CD8-positive, alpha-beta T cell (primary cell): ENCODE measurements at places on chromosomes 2 and 18.

DNA sequence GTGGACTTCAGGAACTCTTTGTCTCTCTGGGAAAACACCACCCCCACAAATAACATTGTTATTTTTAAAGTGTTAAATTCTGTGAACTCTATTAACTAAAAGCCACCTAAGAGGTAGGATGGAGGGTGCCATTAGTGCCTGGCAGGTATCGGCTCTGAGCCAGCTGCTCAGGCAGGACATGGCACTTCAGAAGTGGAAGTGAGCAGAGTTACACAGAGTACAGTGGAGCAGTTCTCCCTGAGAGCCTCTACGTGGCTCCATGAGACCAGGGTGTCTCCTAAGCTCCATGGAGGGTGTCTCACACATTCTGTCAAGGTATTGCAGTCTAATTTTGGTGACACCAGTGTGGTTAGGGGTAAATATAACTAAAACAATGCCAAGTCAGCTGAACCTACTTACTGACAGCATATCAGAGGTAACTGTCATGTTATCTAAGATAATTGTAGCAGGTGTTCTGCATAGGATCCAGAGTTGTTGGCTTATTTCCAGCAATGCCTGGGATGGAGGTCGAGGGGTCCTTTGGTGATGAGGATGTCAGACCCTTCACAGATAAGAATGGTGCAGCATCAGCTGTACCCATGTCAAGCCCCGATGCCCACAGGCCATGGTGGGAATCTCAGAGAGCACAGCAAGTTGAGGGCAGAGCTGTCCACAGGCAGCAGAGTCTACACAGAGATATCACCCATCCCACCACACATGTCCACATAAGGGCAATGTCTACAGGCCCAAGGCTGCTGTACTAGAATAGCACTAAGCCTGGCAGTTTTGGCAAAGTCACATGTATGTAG is 8.6 kb upstream of the MALL start:
- no peak for DNase-seq

GRCh38 chr18:46321955-46322354 is 217.8 kb downstream of the HAUS1 start:
- DNase-seq, result no peak

- DNase-seq, result no peak
Observed at GRCh38 chr18:33924576-33924975, 300.1 kb downstream of the NOL4 start.

DNA sequence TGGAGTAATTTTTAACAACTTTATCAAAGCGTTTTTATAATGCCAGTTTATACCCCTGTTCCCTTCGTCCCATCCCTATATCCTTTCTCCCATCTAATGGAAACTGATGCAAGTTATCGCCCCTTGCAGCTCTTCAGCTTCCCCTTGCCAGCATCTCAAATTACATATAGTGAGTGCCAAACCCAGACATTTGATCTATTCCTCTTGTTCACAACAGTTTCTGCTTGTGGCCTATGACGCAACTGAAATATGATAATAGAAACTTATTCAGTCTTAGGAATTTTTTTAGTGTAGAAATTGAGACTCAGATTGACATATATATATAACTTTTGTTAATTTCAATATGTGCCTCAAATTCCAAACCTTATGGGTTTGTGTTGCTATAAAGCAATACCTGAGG is 562.2 kb upstream of the VWC2L start:
- no peak for DNase-seq

DNA sequence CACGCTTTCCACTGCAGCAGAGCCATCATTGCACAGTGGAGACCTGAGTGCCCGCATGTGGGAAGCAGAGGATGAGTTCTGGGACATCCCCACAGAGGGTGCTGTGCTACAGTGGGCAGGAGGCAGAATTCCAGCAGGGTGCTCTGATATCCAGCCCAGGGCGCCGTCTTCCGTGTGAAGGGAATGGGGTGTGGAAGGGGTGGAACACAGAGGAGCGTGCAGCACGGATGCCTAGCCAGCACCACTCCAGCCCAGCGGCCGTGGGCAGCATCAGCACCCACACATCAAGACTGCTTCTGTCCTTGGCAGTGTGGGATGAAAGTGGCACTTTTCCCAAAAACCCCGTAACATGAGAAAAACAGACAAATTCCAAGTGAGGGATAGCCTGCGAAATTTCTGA is 134.3 kb downstream of the ZNF236 start:
- no peak for DNase-seq

GRCh38 chr2:128746356-128746755 is 427.7 kb upstream of the HS6ST1 start:
- no peak for DNase-seq

DNA sequence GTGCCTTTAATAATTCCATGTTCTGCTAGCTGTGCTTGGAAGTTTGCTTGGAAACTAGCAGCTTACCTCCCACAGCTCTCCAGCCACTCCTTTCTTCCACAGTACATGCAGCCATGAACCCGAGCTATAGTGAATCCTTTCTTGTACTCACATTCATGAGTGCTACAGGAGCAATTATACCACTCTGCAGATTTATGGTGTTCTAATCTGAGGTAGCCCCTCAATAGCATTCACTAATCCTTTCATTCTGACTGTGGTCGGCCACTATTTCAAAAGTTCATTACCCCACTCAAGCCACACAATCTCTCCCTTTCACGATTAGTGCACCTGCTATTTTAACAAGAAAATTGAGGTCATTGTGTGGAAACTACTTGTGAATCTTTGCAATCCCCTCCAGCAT is 53.2 kb downstream of the CSRNP3 start:
- no peak for DNase-seq

- no peak for DNase-seq
Observed at GRCh38 chr2:219335373-219335786, 2.8 kb upstream of the RESP18 start.

DNA sequence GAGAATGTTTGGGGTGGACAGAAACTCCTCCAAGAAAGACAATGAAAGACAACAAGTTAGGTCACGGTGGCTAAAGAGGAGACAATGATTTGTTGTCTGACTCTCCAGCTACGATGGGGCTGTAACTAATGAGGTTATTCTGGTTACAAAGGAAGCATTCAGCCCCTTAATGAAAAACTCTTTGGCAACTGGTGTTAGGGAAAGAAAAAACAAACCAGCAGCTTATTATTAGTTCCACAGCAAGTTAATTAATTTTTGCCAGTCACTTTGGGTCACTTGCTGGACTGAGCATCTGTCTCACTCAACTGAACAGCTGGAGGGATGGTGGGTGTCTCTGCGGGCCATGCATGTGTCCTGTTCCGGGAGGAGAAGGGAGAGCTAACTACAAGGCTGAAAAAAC is 263.7 kb downstream of the ALK start:
- no peak for DNase-seq

- DNase-seq, result no peak
Observed at GRCh38 chr18:50446629-50447028, 71.8 kb downstream of the SKA1 start.

GRCh38 chr2:108986916-108987510 is 2.0 kb downstream of the EDAR start:
- no peak for DNase-seq

GRCh38 chr2:178057179-178057680 is 15.3 kb downstream of the PDE11A start:
- no peak for DNase-seq

DNA sequence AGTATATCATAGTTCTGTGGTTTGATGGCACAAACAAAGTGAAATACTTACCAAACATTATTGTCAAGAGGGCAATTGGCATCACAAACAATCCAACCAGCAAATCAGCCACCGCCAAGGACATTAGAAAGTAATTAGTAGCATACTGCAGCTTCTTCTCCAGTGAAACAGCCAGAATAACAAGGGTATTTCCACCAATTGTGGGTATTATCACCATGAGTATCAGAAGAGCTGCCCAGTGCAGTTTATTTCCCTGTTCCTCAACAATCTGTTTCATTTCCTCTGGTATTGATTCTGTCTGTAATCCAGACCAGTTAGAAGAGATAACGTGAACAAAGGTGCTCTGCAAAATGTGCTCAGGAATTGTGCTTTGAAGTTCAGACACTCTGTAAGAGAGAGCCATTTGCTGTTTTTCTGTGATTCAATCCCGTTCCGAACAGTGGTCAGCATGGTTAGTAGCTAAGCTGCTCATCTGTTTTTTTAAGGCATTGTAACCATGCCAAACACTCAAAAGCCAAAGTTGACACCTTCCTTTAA is 1.4 kb downstream of the HTR2B start:
- DNase-seq, result no peak

DNA sequence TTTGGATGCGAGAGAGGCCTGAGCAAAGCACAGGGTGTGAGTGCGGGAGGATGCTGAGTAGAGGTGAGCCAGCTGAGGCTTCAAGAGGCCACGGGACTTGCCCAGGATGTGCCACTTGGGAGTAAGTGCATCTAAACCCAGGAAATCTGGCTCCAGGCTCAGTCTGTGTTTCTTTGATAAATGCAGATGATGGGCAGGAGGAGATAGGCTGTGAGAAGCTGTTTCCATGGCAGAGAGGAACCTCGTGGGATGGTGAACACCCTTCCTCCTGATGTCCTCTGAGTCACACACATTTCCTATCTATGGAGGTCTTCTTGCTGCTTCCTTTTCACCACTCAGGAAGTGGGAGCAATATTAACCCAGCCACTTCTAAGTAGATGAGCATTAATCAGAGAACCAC is 38.4 kb upstream of the CELF4 start:
- no peak for DNase-seq
